ENCODE measurements at places on chromosomes 3 and 15.

DNA sequence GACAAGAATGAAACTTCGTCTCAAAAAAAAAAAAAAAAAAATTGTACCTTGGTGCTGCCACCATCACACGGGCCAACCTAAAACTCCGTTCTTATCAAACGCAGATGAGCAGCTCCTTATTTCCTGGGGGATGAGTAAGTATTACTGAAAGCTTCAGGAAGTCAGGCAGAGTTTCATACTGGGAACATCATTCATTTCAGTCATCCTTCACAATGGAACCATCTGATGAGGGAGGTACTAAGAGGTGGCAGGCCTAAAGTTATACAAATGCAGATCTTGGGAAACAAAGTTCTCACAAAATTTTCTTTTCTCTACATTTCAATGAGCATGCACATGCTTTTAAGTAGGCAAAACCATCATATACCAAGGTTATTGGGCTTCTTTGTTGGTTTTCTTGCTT is 636.0 kb upstream of the LMCD1 start:
- DNase-seq = no peak

- DNase-seq = no peak
Measured at GRCh38 chr15:81981908-81982307, 63.9 kb downstream of the MEX3B start.

DNA sequence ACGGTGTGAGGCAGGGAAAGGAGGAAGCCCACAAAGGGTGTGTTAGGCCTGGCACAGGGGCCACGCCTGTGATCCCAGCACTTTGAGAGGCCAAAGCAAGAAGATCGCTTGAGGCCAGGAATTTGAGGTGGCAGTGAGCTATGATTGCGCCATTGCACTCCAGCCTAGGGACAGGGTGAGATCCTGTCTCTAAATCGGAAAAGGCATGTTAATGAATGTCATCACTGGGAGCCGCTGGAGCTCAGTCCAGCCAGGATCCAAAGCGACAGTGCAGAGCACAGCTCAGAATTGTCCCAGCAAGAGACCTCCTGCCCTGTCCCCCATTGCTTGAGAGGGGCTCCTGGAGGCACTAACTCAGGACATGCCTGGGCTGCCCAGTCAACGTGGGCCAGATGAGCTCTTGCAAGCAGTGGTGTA is 15.0 kb upstream of the FBLN2 start:
- no peak for DNase-seq

DNA sequence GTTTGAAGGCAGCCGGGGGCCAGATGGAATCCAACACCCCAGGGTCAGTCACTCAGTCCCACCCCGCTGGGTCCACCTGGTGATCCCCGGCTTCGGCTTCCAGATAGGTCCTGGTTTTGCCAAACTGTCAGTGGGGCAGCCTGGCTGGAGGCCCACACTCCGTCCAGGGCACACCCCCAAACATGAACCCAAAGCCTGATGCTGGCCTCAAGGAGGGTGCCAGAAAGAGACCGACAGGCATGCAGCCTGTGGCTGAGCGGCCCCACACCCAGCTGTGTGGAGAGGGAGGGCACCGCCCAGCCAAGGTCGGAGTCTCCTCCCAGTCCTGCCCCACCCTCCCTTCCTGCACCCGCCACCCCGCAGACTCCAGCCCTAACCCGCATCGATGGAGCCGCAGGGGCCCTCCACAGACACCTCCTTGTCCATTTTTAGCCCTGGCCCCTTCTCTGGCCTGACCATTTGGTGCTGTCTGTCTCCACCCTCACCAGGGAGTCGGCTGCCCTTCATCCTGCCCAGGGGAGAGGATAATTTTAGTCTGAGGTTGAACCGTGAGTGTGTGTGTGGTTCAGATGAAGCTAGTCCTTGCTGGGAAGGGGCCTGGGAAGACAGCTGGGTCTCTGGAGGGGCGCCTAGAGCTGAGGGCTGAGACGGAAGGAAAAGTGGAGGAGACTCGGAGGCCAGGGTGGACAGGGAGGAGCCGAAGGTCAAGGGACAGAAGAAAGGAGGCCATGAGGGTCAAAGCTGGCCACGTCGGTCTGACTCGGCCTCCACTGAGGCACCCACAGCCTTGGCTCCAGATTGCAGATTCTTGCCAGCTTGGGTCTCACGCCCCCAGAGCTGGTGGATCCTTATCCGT is 23.1 kb downstream of the TNK2 start:
- DNase-seq = no peak
